Muscle of arm (tissue), 14 donors: ENCODE measurements at places on chromosomes 13 and 19. TPM values are rescaled to one million over a fixed set of nuclear protein-coding genes. Genes with fewer than 3 reads are reported as not detected.

SIGLEC12 gene
- 0.13 TPM for polyA plus RNA-seq

EDNRB gene
- 24.6 TPM for polyA plus RNA-seq

ZNF132 gene
- 4.2 TPM for polyA plus RNA-seq

SEMA6B gene
- polyA plus RNA-seq = not detected

ICAM4 gene
- polyA plus RNA-seq = 0.28 TPM

KPTN gene
- 5.9 TPM for polyA plus RNA-seq

KLK4 gene
- not detected for polyA plus RNA-seq

GPR183 gene
- 2.9 TPM for polyA plus RNA-seq

TMED1 gene
- 28.0 TPM for polyA plus RNA-seq

KLK2 gene
- not detected for polyA plus RNA-seq

PROZ gene
- 0.13 TPM for polyA plus RNA-seq

STX10 gene
- polyA plus RNA-seq = 37.0 TPM

APOC4 gene
- polyA plus RNA-seq = 0.41 TPM

ZNF728 gene
- polyA plus RNA-seq = not detected
